Suppressor macrophage (primary cell): ENCODE measurements at places on chromosomes 2 and 18.

DNA sequence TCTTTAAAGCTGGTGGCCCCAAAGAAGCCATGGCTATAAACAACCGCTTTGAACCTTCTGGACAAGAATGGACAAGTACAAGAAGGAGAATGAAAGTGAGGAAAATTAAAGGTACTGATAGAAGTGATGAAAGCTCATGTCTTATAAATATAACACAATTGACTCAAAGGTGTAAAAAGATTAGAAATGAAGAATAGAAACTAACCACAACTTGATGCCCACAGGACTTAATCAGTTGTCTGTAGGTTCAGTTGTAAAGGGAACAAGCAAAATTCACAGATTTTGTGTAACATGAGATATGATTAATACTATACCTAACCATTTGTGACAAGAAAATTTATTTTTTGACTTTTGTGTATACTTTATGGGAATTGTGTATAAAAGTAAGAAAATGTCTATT, 135.7 kb downstream of the NUP35 start:
- DNase-seq: no peak

DNA sequence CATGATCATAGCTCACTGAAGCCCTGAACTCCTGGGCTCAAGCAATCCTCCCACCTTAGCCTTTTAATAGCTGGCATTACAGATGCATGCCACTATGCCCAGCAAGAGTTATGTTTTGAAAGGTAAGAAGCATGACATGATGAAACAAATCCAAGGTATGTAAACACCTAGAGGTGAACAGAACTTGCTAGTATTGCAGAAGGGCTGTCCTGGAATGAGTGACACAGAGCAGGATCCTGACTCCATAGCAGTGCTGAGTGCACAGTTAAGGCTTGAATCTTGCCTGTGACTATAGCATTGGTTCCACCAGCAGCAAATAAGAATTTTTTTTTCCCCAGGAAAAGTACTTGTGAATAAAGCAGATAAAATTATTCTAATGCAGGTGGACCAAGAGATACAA, 309.5 kb downstream of the PIK3C3 start:
- no peak for DNase-seq

- DNase-seq: no peak
Observed at GRCh38 chr2:221077251-221077650, 494.9 kb downstream of the EPHA4 start.

GRCh38 chr2:164644036-164644700, 22.9 kb upstream of the GRB14 start:
- no peak for DNase-seq

DNA sequence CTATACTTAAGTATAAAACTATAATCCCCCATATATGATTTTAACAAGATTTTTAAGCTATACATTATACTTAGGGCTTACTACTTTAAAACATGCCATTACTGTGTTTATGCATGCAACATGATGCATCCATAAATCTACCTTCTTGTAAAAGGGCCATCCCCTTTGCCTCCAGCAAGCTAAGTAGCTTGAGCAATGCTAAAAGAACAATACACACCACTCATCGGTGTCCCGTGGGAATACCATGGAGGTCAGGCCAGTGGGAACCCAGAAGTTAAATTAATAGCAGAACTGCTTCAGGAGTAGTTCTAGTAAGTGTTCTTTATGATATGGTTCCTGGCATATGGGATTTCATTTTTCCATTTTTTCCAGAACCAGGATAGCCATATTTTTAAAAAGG, 37.8 kb downstream of the SH3RF3 start:
- no peak for DNase-seq

DNA sequence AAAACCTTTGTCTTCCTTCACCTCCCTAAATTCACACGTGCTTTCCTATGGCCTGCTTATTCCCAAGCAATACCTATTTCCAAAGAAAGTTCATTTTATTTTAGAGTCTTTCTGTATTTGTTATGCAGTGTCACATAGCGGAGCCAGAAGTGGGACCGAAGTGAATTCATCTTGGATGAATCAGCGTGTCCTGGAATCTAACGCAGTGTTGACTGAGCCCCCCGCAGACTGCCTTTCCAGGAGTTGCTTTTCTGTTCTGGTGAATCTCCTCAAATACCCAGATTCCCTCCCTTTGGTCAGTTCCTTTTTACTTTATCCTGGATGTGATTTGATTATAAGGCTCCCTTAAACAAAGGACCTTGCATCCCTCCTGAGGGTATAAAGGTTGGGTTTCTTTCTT, 10.8 kb downstream of the ALPP start:
- no peak for DNase-seq

DNA sequence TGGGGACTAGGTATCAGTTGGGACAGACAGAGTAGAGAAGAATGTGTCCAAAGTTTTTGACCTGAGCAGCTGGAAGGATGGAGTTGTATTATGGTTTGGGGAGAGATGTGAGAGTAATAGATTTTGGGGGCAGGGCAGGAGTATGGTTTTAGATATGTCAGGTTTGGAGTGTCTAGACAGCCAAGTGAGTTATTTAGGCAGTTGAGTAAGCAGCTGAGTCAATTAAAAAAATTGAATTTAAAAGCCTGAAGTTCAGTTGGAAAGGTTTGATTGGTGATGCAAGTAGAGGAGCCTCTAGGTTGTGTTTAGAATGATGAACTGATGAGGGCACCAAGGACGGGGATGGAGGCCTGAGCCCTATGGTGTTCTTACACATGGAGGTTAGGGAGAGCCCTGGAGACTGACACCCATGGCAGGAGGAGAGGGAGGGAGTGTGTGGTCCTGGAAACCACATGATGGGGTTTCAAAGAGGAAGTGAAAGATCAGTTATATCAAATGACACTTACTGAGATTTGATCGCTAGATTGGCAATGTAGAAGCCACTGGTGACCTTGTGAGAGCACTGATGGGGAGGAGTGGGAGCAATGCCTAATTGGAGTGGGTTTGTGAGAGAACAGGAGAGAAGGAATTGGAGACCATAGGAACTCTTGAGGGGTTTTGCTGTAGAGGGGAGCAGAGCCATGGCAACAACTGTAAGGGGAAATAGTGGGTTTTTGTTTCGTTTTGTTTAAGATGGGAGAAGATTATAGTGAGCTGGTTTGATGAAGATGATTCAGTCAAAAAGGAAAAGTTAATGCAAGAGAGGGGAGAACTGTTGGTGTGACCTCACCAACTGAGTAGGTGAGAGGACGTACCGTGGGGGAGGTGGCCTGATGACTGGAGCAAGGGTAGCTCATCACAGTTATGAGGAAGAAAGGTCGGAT, 10.3 kb downstream of the ITGA6 start:
- peak; percentile 60 for DNase-seq

- DNase-seq: no peak
Observed at GRCh38 chr2:238694136-238694755, 153.6 kb upstream of the TWIST2 start.

DNA sequence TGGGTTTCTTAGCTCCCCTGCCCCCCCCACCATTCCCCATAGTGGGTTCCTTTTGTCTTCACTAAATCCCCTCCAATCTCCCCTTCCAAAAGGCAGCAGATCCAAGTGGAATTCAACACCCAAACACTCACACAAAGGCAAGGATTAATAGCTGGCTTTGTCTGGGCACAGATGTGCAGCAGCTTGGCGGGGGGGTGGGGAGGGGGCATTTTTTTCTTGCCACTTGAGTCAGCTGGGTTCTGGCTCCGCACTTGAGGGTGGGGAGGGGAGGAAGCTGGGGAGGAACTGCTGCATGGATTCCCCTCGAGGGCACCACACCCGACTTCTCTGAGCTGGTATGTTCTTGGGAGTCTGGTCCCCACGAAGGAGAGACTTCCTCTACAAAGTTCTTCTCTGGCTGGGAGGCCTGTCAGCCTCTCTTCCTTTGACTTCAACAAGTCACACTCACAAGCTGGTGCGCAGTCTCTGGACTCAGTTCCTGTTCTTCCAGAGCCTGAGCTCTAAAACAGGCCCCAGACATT, 36.0 kb downstream of the SERTAD2 start:
- peak; percentile 62 for DNase-seq

GRCh38 chr2:1742301-1742680, 2.0 kb downstream of the PXDN start:
- DNase-seq: no peak

- DNase-seq: no peak
Observed at GRCh38 chr2:14720739-14721138, 88.2 kb downstream of the LRATD1 start.

DNA sequence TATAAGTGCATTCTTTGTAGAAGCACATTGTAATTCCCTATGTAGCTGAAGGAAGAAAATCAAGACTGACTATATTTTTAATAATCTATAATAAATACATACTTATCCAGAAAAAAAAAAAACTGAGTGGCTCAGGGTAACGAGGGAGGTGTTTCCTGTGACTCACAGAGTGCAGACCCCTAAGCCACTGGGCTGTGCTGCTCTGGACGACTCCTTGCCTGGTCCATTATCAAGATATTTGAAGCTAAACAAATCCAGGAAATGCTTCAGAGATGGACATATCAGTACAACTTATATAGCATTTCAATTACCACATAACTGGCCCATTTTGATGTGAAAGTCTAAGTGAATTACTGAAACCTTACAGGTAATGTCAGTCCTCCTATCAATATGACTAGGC, 80.6 kb downstream of the PIGN start:
- no peak for DNase-seq

DNA sequence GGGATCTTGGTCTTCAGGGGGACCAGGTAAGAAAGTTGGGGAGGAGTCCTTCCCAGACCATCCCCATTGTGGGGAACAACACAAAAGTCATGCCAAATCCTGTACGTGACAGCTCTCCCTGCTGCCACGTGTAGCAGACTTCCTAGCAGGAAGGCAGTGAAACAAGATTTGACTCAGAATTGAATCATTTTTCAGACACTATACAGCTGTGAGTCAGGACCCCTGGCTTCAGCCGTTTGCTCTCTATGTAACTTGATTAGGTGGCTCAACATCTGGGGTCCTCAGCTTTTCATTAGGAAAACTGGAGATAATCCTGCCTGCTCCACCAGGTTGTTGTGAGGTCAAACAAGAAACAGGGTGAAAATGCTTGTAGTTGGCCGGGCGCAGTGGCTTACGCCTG, 32.9 kb upstream of the PDCL3 start:
- no peak for DNase-seq

- no peak for DNase-seq
Observed at GRCh38 chr2:144490857-144491256, 29.1 kb downstream of the ZEB2 start.

DNA sequence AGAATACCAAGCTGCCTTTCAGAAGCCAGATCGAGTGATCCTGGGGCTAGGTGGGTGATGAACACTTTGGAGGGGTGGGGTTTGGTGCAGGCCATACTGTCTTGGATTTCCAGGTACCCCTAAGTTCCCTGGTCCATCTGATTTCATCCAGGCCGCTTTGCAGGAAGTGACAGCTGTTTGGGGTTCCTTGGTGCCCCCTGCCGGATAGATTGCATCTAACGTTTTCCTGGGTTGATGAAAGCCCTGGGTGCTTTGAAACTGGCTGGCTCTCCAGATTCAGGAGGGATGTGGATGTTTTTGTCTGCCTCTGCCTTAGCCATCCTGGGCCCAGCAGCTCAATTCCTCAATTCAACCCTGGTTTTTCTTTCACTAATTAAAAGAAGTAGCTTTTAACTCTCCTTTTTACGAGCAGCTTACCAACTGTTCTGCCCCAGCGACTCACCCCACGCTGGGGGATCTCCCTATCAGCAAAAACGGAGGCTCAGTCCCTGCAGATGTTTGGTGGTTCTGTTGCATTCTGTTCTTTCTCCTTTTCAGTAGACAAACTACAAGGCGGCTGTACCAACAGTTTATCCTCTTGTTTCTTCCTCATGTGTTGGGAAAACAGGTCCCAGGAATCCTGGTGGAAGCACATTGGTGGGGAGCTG, 37.1 kb downstream of the ARHGEF4 start:
- peak; percentile 73 for DNase-seq

- DNase-seq: no peak
Observed at GRCh38 chr2:225471039-225471438, 71.5 kb downstream of the NYAP2 start.

GRCh38 chr2:72843301-72843700, 17.5 kb upstream of the EXOC6B start:
- no peak for DNase-seq

DNA sequence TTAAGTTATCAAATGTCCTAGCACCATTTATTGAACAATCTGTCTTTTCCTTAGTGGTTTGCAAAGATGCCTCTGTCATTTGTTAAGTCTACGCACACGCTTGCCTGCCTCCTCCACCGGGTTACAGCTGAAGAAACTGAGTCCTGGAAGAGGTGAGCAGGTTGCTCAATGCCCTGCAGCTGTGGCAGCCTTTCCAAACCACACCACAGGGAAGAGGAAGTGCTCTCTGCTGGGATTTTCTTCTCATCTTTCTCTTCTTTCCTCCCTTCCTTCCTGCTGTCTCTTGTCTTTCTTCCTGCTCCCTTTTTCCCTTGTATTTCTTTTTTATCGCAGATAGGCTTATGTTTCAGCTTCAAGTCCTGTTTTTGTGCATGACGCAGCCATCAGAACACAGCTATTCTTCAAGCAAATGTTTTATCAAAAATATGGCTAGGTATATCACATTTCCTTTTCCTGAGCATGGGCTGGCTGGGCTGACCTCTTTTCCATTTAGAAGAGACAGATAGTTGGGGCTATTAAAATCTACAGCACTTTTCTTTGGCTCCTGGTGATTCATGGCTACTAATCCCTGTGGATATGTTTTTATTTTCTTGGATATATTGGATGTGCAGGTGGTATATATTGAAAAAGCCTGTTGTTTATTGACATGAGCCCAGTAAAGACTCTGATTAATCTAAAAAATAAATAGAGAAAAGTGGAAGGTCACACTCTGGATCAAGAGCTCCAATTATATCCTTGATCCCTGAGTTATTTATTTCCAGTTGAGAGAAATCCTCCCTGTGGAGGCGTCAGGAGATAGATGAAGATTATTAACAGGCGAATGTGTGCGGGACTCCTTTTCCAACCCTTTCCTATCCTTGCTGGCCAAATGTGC, 214.6 kb downstream of the TSN start:
- peak; percentile 16 for DNase-seq

GRCh38 chr2:10810202-10811161, 2.1 kb downstream of the PDIA6 start:
- no peak for DNase-seq

- no peak for DNase-seq
Observed at GRCh38 chr2:100819370-100820272, at the start of gene NPAS2. Gene NPAS2, plus strand, starts transcription at chr2:100820139. Its CDS starts 84,616 bp downstream, at chr2:100904755.

DNA sequence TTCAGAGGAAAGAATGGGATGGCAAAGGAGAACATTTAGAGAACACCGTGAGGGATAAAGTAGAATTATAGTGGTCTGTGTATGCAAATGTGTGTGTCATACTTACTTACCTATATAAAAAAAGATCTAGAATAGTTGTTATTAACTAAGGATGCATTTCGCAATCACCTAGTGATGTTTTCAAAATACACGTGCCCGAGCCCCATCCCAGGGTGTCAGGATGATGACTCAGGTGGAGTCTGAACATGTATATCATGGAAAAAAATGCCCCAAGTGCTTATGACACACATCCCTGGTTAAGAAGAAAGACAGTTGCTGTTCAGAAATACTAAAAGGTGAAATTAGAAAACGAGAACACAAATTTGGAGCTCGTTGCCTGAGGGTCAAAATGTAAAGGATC, 109.0 kb downstream of the CERS6 start:
- DNase-seq: no peak

DNA sequence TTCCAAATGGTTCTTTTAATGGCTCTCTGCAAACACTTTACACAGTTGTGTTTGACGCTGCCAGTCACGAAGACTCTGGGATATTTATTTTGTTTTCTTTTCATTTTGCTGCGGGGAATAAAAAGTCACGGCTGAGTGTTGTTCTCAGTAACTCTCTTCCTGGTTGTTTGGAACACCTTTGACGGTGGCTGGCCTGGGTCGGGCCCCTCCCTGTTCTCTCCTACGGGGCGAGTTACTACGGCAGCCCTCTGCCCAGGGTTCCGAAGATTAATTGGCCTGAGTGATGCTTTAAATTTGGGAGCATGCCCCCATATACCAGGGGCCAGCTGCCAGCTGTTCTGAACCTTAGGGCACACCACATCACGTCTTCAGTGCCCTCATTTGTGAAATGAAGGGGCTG, 84.7 kb downstream of the GATA6 start:
- DNase-seq: no peak
